ENCODE measurements at places on chromosomes 1 and 21.

DNA sequence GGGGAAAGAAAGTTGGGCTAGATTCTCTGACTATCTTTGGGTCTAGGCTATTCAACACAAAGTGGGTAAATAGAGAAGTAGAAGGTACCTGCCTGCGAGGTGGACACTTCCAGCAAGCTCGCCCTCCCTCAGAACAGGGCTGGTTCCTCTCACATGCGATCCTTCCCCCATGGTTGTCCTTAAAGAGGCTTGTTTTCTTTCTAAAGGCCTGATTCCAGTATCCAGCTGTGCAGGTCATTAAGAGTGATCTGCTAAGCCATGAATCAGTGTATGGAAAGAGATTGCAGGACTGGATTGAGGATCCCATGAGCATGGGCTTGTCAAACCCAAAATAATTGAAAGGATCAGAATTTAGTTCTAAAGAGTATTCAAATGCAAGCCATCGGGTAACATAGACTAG is 189.0 kb downstream of the URB2 start:
- DNase-seq = no peak

GRCh38 chr1:3261007-3261968 is 192.3 kb downstream of the PRDM16 start:
- no peak for DNase-seq

GRCh38 chr1:43763497-43763973 is 56.2 kb downstream of the ST3GAL3 start:
- DNase-seq = peak; percentile 89

GRCh38 chr1:30748098-30748698 is 9.4 kb downstream of the LAPTM5 start:
- DNase-seq = peak; percentile 23

DNA sequence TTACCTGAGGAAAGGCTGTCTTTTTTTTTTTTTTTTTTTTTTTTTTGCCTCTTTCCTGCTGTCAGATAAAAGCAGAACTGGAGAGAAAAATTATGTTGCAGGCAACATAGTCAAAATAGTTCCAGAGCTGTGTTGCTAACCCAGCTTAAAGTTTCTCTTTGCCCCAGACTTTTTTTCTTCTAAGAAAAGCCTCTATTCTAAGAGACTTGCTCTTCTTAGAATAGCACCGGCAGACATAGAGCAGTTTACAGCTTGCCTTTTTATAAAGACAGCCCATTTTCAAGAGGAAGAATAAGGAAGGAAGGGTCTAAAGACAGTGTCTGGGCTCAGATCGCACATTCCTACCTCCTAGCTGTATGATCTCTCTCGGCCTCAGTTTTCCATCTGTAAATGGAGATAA is 88.7 kb downstream of the TENT5C start:
- no peak for DNase-seq

GRCh38 chr1:183070923-183071618 is 47.9 kb downstream of the LAMC1 start:
- no peak for DNase-seq

GRCh38 chr1:110457206-110457605 is 6.3 kb downstream of the PROK1 start:
- no peak for DNase-seq

GRCh38 chr21:45817345-45817744 is 164.2 kb upstream of the COL6A1 start:
- no peak for DNase-seq

DNA sequence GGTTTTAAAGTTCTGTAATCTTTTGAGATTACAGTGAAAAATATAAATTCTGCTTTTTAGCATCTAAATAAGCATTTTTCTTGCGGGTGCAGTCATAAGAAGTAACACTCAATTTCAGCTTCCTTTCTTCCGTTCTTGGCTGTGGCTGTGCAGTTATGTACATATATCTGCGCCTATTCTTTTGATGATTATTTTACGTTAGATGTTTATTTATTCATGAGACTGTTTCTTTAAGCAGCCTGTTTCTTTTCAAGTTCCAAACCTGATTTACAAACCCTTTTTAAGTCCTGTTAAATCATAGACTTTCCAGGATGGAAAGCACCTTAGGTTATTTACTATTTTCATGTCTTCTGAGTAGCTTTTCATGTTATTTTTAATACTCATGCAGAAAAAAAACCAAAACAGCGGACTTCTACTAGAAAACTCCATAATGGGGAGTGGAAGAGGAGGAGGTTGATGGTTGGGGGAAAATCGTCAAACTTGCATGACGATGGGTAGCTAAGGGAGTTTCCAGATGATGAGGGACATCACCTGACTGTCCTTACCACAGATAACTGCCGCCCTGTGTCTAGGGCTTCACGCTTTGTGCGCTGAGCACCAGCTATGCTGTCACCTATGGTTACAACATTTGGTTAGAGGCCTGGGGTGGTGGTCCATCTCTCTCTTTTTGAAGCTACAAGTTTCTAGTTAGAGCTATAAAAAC is 2.6 kb downstream of the PRDM2 start:
- DNase-seq = no peak

- DNase-seq = no peak
Measured at GRCh38 chr1:165877411-165877810, 50.0 kb downstream of the UCK2 start.

GRCh38 chr1:54574158-54574778 is 26.2 kb downstream of the ACOT11 start:
- no peak for DNase-seq

DNA sequence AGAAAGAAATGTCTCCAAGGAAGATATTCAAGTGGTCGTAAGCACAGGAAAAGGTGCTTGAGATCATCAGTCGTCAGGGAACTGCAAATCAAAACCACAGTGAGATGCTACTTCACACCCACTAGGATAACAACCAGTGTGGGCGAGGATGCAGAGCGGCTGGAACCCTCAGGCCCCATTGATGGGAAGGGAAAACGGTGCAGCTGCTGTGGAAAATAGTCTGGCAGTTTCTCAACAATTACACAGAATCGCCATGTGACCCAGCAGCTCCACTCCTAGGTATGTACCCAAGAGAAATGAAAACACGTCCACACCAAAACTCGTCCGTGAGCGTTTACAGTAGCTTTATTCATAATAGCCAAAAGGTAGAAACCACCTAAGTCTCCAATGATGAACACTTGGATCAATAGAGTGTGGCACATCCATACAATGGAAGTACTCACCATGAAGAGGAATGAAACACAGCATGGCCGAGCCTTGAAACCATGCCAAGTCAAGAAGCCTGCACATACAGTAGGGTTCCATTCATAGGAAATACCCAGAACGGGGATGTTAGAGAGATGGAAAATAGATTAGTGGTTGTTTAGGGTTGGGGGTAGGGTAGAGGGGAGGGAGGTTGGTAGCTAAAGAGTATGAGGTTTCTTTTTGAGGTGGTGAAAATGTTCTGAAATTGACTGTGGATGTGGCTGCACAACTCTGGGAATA is 6.1 kb downstream of the DFFB start:
- no peak for DNase-seq

GRCh38 chr1:94676686-94677085 is 135.1 kb upstream of the F3 start:
- no peak for DNase-seq

DNA sequence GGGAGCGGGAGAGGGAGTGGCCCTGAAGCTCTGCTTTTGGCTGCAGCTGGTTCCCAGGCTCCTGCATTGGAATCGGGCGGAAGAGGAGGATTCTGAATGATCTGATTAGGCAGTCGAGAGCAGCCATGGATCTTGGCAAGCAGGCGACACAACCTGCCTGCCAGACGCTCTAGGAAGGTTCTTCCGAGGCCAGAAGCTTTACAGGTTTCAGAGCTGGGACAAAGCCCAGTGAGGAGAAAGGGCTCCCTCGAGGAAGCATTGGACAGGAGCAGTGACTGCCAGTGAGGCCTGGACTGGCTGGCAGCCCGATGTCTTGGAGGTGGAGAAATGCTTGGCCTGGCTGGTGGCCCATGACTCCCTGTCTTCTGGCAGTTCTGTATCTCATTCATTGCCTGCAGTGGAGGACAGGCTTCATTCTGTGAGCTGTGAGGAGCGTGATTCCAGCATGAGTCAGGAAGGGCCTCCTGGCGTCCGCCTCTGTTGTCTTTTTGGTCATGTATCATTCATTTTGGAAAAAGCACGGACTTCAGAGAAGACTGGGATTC is 132.7 kb upstream of the IPO9 start:
- no peak for DNase-seq

- DNase-seq = no peak
Measured at GRCh38 chr21:15061747-15062605, 2.8 kb downstream of the NRIP1 start.

- DNase-seq = no peak
Measured at GRCh38 chr1:85484716-85485115, 19.8 kb upstream of the DDAH1 start.

Measured in NCI-H2227 treated with DMSO at 0.1 percent for 48 hours (cell line).